ENCODE measurements at places on chromosomes 4 and X.

GRCh38 chr4:77092975-77093374 is 17.2 kb upstream of the CCNI start:
- DNase-seq = no peak

GRCh38 chr4:137531168-137531985 is 917 bp downstream of the PCDH18 start:
- no peak for DNase-seq

DNA sequence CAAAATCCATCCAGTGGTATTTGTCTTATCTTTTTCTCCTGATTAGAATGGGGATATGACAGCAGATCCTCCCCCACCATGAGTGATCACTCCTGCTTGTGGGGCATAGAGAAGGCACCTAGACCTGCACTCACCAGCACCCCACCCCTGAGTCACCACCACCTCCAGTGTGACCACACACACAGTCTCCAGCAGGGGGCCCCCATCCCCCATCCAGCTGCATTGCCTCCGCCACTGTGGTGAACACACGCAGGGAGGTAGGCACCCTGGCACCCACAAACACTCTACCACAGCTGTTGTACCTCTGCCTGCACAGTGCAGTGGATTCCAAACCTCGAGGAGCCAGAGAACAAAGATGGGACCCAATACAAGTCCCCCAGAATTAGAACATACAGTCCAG is 9.0 kb upstream of the MAGEA8 start:
- DNase-seq = peak; percentile 51

- DNase-seq = no peak
Measured at GRCh38 chr4:79651456-79651855, 243.4 kb upstream of the GK2 start.

- DNase-seq = no peak
Measured at GRCh38 chr4:83232082-83232481, 52.5 kb downstream of the COQ2 start.

GRCh38 chr4:9989918-9990635 is 31.2 kb downstream of the SLC2A9 start:
- no peak for DNase-seq

DNA sequence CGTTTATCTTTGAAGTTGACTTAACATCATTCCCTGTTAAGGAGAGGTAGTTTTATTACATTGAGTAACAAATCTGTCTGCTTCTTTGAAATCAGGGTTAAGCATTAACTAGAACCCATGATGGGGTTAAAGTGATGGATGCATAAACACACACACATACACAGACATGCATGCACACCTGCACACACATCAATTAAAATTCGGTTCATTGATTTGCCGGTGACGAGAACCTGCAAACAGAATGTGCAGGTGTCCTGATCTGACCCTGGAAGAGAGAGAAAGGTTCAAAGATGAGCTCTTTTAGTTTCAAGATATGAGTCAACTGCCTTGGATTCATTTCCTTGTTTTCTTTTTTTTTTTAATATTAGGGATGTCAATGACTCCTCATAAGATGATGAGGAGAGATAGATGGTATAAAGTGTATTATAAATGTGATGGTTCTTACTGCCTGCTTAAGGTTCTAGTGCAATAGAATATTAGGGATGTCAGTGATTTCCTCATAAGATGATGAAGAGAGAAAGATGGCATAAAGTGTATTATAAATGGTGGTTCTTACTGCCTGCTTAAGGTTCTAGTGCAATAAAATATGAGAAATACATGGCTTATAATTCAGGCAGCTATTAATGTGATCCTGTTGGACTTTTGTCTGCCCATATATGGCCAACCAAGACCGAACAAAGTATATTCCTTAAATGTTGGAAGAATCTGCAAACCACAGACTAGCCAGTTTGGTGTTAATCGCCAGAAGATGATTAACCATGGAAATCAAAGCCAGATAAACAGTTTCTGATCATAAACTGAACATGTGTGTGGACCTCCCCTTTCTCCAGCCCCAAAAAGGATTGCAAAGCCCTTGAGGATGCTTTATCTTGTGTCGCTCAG is 14.1 kb upstream of the CD99 start:
- no peak for DNase-seq

GRCh38 chr4:168269896-168270295 is 48.7 kb downstream of the DDX60 start:
- DNase-seq = no peak

- DNase-seq = peak; percentile 9
Measured at GRCh38 chrX:53831662-53832635, 145.4 kb upstream of the HUWE1 start.

DNA sequence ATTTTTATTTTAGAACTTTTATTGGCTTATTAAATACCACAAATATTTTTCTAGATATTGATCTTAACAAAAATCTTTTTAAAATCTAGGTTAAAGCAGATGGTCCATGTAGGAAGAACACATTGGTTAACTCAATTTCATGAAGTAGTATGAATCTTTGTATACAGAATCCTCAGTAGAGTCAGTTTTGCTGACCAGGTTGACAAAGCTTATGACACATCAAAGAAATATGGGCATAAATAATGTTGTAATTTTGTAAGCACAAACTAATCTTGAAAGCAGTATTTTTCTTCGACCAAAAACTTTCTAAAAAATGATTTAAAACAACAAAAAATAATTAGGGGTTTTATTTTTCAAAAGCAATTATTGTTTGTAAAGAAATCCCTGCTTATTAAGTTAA is 479.3 kb upstream of the PCDH10 start:
- DNase-seq = no peak

DNA sequence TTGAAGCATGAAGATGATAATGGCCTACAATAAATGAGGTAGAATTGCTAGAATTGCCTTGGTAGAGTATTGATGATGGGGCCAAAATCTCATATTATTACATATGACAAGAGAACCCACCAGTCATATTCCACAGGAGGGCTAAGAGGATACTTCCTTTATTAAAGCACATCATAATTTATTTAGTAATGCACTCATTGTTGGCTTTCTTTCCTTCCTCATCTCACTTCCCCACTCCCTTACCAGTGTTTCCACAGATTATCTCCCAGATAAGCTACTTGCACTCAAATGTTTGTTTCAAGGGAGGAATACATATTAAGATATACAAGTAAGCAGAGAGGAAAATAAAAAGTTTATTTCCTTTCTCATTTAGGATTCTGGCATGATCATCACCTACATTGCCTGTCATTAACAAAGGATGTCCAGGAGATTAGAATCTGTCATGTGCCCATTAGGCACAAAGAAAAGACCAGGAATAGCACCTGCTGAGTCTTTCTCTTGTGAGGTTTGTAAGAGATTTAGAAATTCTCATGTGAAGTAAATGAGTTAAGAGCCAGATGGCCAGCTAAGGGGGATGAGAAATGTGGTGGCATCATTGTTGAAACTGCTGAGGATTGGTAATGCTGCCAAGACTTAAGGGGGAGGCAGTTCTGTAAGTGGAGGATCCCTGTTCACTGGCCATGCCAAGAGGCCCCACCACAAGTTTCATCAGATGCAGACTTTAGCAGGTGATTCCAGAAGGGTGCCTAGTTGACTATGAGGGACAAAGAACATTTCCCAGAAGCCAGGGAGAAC is 52.4 kb upstream of the PRDM8 start:
- no peak for DNase-seq

- no peak for DNase-seq
Measured at GRCh38 chr4:2402941-2403340, 15.5 kb downstream of the ZFYVE28 start.

DNA sequence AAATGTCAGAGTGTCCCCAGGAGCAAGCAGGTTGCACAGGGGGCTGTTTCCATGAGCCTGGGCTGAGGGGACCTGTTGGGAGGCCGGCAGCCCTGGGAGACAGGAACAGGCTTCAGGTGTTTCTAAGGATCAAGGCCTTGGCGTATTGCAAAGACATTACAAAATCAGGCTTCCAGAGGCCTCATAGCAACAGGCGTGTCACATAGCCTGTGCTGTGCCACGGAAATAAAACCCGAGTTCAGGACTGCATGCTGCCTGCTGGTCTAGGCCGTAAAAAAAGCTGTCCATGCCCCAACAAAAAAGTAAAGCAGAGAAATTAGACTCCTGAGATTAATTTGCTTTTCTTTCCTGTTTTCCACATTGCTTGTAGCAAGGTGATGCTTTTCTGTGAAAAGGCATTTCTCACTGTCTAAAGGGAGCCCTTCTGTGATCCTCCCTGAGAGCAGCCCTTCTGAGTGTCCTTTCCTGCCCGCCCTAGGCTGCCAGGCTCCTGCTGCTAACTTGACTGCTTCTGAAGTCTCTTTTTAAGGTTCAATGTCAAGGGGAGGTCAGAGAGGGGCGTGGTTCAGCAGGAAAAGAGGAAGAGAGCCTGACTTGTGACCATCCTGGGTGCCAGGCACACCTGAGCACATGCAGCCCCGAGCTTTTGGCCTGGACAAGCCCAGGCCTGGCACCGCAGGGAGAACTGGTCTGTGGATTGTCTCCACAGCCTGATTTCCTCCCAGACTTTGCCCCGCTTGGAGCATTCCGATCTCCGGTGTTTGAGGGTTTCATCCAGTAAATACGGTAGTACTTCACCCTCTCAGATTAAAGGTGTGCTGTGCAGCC is 21.3 kb downstream of the SHROOM2 start:
- DNase-seq = no peak

DNA sequence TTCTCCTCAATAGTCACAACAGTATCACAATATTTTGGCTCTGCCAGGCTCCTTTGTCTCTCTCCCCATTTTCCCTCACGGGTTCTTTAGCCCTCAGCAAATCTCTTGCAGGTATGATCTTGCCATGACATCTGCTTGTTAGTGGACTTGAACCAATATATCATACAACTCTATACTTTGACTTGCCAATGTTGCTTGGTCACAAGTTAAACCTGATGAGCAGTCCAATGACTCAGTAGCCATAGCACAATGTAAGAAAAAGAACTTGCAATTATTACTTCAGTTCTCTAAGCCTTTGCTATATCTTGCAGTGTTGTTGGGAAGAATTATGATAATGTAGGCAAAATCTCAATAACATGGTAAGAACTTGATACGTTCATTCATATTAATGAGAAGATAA is 174.6 kb upstream of the NRK start:
- DNase-seq = no peak

DNA sequence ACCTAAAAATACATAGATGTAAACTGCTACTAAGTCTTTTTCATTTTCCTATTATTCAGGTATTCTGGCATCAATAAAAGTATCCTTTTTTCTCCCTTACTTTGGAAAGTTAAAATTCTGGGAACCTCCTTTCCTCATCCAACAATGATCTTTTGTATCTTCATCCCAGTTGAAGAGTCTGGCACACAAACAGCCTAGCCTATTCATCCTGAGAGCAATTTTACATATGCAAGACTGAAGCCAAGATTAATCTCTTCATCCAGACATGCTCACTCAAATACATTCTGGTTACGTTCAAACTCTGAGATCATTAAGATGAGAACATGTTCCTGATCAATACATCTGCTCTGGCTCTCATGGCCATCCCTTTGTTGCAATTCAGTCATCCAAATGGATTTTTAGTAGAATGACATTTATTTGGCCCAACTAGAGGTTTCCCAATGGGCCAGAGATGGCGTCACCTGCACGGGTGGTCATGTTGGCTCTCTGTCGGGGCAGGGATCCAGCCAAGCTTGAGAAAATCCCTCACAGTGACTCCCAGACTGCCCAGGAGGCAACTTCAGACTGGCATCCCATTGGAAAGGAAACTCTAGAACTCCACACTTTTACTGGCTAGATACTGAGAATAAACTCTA is 135.3 kb upstream of the VCX2 start:
- DNase-seq = no peak

- DNase-seq = no peak
Measured at GRCh38 chrX:13338996-13339515, 19.2 kb upstream of the ATXN3L start.

DNA sequence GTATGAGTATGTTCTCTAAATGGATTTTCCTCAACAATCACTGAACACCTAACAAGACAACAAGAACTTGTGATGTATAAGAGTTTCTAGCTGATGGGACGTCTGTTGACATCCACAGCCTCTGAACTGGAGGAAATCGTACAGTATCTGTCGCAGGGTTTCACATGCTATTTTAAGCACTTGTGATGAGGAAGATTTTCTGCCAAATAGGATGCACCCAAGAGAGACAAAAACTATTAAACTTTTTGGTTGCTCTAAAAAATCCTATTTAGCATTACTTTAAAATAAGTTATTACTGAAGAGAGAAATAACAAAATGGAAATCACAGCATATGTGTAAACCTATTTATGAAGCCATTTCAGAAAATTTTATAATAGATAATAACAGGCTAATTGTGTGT is 356.1 kb upstream of the SLC7A11 start:
- DNase-seq = no peak

DNA sequence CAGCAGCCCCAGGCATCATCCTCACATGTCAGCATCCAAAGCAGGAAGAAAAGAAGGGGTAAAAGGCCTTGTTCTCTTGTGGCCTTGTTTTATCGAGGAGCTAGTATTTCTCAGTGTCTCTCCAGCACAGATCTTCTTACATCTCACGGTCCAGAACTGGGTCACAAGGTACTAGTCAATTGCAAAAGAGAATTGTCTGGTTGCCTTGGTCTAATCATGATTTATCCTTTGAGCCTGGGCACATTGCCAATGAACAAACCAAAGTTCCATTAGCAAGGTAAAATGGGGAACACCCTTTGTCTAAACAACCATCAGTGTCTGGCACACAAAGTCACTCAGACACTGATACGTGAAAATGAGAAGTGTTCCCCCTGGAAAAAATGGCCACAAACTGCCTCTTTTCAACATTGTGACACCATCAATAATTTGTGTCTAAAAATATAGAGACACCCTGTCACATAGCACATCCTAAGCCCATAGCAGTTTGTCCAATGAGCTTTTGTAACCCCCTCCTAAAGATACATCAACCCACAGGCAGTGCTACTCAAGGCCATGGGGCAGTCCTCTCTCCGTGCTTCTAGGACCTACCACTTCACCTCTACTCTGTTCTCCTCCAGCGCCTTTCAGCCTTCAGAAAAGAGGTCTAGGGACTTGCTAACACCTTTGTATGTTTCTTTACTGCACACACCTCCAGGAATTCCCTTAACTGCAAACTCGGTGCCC is 534.4 kb downstream of the MID1IP1 start:
- no peak for DNase-seq

- no peak for DNase-seq
Measured at GRCh38 chrX:134570509-134570846, 87.8 kb downstream of the PLAC1 start.

DNA sequence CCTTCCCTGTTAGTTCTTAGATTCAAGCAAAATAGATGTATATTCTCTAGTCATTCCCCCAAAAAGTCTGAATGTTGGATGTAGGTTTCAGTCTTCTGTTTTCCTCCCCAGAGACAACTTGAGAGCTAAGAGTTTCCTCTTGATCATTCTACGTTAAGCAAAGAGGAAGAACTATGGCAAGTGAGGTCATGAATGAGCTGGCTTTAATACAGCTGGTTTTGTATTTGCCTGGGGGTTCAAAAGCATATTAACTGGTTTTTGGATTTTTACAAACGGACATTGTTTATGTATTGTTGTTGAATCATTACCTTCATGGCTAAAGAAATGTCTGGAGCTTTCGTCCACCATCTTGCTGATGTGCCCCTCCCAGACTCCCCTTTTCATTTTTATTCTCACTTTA is 916.7 kb upstream of the POU3F4 start:
- no peak for DNase-seq

DNA sequence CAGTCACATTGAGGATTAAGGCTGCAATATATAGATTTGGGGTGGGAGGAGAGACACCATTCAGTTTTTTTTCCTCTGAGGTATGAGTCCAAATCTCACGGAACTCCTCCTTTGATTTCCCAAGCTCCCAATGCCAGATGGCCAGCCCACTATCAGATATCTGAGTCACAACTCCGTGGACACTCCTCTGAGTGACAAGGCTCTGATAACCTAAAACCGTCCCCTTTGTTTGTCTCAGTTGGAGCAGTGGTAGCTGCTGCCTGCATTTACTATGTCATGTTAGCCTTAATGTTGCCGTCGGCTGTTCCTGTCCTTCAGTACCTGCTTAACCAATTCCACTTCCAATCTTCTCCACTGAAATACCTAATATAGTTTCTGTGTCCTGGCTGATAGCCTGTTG is 107.3 kb downstream of the DTHD1 start:
- DNase-seq = no peak
